ENCODE measurements at places on chromosomes 6 and 20.

DNA sequence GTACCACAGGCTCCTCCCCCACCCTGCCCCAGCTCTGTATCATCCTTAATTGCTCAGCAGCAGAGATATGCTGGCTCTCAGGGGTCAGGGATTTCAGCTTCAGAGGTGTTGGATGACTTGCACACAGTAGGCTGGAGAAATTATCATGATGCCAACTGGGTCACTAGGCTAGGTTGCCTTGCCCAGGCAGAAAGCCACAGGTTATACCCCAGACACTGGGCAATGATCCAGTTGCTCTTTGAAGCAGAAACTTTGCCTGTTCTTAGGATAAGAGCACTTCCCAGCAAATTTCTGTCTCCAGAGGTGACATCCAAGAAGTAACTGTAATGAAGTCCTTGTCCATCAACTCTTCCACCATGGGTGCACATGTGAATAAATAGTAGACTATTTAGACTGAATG lies 38.3 kb upstream of the SCML4 start:
- no peak for DNase-seq

DNA sequence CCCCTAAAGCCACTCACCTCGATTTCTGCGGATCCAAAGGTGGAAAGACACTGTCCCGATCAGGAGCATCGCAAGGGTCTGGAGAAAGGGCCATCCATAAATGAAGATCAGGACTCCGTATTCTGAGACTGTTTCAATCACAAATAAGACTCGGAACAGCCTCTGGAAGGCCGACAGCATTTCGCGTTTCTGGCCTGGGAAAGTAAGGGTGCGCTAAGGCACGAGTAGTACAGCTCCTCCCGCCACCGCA lies 44.6 kb downstream of the DPPA5 start:
- no peak for DNase-seq

DNA sequence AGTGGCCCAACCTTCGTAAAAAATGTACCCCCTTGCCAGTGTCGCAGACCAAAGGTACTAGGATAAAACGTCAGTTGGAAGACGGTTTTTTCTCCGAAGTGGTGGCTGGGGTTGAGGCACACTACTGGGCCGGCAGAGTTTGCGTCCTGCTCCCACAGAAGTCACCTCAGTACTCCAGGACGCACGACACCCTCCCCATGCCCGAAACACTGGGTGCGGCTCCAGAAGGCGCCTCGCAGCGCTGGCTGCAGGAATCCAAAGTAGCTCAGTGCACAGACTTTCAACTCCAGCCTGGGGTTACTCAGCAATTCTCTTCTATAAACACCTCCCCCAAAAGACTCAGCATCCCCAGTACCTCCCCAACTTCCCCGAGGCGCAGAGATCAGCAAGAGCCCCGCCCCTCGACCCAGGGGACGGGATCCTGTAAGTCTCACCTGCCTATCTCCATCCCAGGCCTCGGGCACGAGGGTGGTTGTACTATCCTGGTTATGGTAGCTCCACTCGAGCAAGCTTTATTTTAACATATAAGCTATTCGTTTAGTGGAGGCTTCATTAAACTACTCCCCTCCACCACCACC lies 88.2 kb downstream of the ZFP64 start:
- no peak for DNase-seq

DNA sequence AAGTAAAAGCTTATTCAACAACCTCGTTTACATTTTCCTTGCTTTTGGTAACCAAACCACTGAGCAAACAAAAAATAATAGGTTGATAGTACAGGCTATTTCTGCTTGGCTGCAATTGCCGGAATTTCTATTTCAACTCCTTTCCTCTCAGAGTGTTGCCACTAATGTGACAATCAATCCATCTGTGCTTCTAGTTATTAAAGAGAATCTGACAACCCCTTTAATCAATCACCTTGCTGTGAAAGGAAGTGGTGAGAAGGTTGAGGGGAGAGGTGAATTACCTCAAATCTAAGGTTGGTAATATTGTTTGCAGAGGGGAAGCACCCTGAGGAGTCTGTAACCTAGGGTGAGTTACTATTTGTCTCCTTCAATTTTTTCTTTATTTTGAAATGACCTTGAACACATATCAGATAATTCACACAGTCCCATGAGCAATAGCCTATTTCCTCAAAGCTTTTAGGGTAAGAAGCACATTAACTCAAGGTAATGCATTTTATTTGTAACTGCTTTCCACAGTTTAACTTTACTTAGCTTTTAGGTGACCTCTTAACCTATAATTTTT lies 603.4 kb downstream of the MMUT start:
- no peak for DNase-seq

DNA sequence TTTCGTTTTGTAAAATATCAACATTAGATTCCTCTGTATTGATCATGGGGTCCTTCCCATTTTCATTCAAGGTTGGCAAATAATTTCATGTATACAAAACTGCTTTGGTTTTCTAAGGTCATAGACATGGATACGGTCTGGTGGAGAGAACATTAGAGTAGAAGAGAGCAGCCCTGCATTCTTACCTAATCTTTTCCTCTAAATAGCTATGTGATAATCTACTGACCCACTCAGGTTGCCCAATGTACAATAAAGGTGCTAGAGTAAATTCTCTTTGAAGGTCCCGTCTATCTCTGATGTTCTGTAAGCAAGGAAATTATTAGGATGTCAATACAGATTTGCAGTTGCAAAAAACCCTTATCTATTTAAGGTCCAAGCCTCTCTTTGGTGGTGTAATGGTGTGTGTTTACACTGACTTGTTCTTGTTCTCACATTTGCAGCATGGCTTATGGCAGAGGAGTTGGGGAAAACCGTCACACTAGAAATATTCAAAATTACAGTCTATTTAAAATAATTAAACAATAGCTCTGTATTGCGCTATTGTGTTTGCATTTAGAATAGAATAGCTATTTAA lies 31.2 kb upstream of the NOX3 start:
- no peak for DNase-seq

DNA sequence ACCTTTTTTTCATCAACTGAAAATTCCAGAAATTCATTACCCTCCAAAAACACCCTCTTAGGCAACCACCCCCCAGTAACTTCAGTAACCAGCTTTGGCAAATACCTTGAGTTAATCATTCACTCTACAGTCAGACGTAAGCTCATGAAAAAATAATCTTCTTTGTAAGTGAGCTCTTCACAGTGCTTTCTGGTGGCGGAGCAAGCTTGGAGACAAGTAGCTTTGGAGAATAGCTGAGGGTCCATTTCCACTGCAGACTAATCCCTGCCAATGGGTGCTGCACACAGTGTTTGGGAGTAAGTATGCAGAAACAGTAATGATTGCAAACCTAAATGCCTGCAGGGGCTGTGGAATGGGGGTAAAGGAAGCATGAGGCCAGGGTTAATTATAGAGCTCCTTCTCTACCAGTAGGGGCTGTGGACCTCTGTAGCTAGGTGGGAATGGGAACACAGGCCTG lies 56.8 kb upstream of the HINT3 start:
- DNase-seq, result no peak

- DNase-seq, result no peak
Measured at GRCh38 chr6:31580438-31580740, 1.8 kb downstream of the LTB start.

DNA sequence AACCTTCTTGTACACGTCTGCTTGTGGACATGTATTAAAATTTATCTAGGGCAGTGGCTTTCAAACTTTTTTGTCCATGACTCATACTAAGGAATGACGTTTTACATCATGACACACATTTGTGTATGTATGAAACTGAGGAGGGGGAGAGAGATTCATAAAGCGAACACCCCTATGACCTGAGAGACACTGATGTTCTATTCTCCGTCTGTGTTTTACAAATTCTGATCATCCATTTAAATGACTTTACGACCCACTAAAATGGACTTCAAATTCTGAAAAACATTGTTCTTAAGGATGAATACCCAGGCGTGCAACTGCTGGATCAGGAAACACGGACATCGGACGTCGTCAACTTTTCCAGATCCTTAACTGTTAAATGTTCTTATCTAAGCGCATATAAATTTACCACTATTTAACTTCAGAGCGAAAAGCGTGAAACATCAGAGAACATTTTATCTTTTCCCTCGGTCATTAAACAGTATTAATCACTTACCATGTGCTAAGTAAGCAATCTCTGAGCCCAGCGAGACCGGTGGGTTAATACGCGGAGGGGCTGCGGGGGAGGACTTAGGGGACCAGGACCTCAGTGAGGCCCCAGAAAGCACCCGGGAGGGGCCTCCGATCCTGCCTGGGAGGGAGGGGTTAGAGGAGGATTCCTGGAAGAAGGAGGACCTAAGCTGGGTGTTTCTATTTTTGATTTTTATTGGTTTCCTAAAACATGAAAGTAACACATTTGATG lies 1.2 kb downstream of the PLAGL1 start:
- no peak for DNase-seq

- no peak for DNase-seq
Measured at GRCh38 chr6:32244946-32245398, 21.1 kb upstream of the NOTCH4 start.

GRCh38 chr6:89308525-89309395 lies 6.3 kb downstream of the GABRR2 start:
- DNase-seq, result no peak
